NCI-H2029 treated with DMSO at 0.1 percent for 48 hours (cell line): ENCODE measurements at places on chromosomes 16 and 17.

DNA sequence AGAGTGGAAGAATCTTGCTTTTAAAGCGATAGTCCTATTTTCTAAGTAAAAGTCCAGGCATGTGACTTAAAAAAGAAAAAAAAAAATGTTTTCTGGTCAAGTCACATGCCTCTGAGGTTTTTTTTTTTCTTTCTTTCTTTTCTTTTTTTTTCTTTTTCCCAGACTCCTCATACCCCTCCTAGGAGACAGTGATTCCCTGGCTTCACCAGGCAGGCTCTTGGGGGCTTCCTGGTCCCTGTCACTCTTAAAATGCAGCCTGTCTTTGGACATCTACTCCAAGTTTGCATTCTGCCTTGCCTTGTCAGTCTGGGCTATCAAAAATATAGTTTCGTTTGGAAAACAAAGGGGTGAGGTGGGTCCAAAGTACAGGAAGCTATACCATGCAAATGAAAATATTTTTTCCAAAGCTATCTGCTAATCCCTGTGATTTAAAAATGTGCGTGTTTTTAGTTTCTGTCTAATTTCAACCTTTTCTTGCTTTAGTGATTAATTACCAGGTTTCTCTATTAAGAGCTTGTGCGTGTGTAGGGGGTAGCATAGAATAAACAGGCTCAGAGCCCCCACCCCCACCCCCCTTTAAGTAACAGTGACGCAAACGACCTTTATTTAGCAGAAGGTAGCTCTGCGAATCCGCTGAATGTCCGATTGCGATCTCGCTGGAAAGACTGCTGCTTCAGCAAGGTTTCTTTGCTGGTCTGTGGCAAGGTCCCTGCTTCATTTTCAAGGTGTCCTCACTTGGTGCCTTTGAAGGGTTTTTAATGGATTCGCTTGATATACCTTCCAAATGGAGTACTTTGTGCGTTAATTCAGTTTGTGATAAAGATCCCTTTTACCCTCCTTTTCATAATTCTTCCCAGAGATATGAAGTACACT lies 510.2 kb downstream of the WWOX start:
- no peak for DNase-seq

- no peak for DNase-seq
Measured at GRCh38 chr17:73874008-73874720, 229.9 kb upstream of the SDK2 start.

DNA sequence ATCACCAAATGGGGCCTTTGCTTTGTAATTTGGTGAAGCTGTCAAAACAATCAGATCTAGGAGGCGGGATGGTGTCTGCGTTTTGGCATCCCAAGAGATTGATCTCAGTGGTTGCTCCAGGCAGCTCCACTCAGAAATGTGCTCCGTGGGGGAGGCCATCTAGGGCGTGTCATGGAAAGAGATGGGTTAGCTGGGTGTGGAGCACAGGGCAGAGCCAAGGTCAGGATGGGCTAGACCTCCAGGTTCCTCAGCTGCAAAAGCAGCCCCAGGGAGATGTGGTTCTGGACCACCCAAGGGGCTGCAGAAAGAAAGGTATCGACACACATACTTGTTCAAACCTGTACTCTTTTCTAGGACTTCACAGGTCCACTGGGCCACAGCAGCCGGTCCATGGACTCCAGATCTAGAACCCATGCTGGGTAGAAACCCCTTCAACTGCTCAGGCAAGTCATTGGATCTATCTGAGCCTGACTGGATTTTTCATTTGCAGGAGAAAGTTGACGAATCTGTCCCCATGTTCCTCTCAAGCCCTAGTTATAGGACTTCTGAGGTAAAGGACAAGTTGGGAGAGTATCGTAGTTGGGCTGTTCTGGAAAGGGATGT lies 270.2 kb upstream of the RPL38 start:
- DNase-seq: no peak

- no peak for DNase-seq
Measured at GRCh38 chr16:48168075-48168474, 12.3 kb upstream of the ABCC12 start.

GRCh38 chr16:11082860-11083388 lies 138.6 kb downstream of the CLEC16A start:
- no peak for DNase-seq

GRCh38 chr17:73196500-73196899 lies 3.6 kb downstream of the COG1 start:
- peak; percentile 64 for DNase-seq

GRCh38 chr17:78645421-78646295 lies 68.5 kb upstream of the DNAH17 start:
- DNase-seq: no peak

GRCh38 chr17:2580661-2581060 lies 12.8 kb upstream of the PAFAH1B1 start:
- no peak for DNase-seq

DNA sequence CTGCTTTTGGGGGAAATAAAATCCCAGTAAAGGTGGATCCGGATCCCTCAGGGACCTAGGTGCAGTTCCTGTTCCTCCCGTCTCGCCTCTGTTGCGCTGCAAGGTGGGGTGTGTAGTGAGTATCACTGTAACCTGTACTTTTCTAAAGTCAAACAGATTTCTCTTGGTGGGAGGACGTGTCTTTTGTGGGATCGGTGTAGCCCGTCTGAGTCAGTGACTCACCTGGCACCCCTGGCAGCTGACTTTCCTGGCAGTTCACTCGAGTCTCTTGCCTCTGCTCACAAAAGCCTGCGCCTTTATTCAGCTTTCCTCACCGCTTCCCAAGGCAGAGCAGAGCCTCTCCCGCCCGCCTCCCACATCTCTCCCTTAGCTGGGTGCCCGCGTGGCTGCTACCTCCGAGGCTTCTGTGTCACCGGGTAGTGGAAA lies 85.7 kb downstream of the CMIP start:
- no peak for DNase-seq

DNA sequence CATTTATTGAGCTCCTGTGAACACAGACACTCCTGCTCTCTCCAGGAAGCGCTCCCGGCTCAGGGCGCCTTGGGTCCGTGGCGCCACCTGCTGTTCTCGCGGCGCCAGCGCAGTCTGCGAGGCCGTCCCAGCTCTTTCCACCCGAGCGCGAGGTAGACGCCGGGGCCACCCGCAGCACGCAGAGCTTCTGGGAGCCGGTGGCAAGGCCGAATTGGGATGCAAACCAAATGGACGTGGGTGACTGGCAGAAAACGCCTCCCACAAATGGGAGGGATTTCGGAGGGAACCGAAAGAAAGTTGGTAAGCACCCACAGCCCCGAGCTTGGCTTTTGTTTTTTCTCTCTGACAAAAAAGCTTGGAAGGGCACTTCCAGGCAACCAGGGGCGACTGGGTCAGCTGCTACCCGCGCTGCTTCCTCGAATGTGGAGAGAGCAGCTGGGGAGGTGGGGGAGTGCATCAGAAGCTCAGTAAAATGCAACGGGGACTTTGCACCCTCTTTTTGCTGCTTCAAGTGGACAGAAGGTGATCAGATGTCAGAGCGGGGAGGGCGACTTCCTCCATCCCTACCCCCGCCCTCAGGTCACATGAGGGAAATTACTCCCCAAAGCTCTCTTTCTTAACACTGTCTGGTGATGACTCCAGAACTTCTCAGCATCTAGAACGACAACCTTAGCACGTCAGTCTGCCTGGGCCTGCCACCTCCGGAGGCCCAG lies 13.5 kb upstream of the N4BP1 start:
- no peak for DNase-seq

DNA sequence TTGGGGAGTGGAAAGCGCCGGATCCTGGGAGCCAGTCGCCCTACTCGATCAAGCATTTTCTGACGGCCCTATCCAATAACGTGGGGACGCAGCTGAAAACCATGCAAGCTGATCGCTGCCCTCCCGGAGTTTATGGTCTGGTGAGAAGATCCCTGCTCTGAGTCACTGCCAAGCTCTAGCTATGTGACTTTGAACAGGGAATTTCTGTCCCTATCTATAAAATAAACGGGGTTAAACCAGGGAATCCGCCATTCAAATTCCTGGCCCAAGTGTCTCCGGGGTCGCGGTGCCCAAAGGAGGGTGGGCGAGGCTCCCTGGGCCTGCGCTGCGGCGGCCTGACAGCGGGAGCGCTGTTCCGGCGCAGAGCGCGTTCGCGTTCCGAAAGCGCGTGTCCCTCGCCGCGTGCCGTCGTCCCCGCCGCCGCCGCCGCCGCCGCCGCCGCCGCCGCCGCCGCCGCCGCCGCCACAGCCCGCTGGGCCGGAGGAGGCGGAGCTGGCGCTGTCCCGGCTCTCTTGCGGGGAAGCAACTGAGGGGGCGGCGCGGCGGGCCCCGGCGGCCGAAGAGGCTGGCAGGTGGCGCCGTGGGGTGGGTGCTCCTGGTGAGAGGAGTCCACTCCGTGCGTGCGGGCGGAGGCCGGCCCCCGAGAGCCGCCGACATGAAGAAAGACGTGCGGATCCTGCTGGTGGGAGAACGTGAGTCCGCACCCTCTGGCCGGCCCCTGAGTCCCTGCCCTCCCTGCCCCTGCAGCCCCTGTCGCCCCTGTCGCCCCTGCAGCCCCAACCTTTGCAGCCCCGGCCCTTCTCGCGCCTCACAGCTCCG lies at the start of gene RHOT1:
TSS of gene RHOT1 (plus strand) at position 465 of the 819 bp plus-strand sequence. CDS start at position 656, 191 bp downstream.
- peak; percentile 49 for DNase-seq

GRCh38 chr17:6471531-6472465 lies 27.5 kb downstream of the PIMREG start:
- no peak for DNase-seq

GRCh38 chr16:11093572-11094074 lies 149.3 kb downstream of the CLEC16A start:
- DNase-seq: no peak

DNA sequence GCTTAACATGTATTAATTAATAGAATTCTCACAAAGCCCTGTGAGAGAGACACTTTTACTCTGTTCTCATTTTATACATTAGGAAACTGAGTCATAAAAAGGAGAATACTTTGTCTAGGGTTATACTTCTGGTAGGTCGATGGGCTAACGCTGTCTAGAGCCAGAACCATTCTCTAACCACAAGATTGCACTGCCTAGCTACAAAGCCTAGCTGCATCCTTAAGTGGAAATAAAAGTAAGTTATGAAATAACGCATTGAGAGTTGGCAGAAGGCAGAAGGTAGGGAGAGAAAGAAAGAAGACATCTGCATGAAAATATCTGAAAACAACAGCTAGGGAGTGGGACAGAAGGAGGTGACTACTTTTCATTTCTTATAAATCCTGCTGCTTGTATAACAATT lies 33.2 kb downstream of the IRX6 start:
- no peak for DNase-seq

GRCh38 chr16:6066652-6067051 lies 969.1 kb upstream of the EEF2KMT start:
- DNase-seq: peak; percentile 46

- DNase-seq: no peak
Measured at GRCh38 chr17:50060951-50061712, 5.2 kb downstream of the ITGA3 start.
